Right renal pelvis (tissue), 4 donors: ENCODE measurements at places on chromosomes 12 and 14.

- DNase-seq = no peak
Measured at GRCh38 chr12:59895166-59895775, 299.4 kb downstream of the SLC16A7 start.

DNA sequence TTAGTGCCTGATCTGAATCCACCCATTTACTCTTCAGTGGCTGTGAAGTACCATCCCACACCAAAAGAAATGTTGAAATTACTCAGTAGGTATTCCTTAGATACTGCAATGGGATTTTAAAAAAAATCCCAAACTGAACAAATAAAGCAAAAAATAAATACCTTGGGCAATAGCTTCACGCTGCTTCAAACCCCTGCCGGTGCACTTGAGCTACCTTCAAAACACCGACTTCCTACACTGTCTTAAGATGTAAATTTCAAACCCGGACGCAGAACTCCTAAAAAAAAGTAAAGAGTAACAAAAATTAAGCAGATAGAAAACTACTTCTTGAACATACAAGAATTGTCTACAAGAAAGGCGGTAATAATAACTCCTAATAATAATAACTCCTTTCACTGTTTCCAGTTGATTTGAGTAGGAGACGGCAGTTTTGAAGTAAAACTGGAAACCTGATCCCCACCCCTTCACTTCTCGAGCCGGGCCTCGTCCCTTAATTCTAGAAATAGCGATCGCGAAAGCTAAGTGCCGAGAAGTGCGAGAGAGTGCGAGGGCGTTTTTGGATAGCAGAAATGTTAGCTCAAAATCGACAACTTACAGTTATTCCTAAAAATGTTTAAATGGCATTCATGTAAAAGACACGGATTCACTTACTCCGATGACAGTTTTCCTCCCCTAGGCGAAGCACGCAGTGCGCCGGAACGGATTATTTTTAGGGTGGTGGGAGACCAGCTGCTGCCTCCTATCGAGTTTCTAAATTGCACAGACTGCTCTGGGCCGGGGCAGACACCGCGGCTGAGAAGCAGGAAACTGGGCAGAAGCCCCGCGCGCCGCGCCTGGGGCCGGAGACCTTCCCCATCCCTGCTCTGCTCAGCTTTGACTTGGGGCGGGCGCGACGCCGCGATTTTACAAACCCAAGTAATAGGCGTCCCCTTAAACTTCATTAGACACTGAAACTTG lies at the start of gene ABCC9:
TSS of gene ABCC9 (minus strand) at position 878 of the 957 bp plus-strand sequence. CDS start 4,752 bp downstream, outside the sequence.
- DNase-seq = peak; percentile 60

DNA sequence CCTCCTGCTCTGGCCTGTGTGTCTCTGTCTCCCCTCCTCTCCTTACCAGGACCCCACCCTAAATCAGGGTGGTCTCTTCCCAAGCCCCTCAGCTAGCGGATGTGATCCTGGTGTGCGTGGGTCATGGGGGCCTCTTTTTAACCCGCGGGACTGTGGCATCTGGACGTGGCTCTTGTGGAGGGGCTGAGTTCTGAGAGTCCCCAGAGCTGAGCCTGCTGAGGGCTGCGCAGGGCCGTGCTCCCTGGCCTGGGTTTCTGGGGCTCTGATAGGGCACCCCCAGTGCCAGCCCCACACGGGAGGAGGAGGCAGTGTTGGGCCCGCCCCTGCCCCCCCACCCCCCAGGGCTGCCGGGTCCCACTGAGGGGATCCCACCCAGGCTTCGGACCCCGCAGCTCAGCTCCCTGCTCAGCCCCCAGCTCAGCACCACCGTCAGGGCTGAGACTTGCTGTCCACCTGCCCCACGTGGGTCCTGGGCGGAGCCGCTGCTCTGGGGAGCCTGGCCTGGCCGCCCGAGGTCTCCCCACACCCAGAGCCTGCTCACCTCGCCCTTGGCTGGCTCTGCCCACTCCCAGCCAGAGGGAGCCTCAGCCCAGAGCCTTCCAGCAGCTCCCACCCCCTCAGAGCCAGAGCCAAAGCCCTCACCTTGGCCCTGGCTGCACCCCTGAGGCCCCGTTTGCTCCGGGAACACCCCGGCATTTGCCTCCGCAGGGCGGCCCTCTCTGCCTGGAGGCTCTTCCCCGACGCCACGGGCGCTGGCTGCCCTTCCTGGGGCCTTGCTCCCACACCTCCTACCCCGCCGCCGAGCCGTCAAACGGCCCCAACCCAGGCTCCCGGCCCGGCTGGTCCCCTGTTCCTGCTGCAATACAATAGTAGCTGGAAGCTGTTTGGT lies 31.5 kb downstream of the NOC4L start:
- no peak for DNase-seq

- DNase-seq = no peak
Measured at GRCh38 chr12:20625531-20625930, 69.6 kb upstream of the SLCO1C1 start.

DNA sequence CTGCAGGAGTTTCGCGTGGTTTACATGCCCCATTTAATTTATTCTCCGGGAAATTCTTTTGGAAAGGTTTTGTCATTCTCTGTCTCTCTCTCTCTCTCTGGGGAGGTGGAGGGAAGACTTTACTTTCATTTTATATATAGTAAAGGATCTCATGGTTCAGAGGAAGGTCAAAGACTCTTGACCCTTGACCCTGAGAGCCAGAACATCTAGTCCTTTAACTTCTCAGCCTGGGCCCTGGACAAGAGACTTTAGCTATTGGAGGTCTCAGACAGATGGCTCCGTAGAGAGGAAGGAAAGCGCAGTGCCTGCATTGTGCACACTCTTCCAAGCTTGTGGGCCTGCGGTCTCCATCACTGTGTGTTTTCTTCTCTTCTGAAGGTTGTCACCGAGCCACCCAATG lies 43.7 kb downstream of the CCDC92 start:
- no peak for DNase-seq

GRCh38 chr14:103854017-103854808 lies 6.8 kb upstream of the PPP1R13B start:
- no peak for DNase-seq

GRCh38 chr12:98513379-98514322 lies 1.7 kb upstream of the TMPO start:
- DNase-seq = no peak

DNA sequence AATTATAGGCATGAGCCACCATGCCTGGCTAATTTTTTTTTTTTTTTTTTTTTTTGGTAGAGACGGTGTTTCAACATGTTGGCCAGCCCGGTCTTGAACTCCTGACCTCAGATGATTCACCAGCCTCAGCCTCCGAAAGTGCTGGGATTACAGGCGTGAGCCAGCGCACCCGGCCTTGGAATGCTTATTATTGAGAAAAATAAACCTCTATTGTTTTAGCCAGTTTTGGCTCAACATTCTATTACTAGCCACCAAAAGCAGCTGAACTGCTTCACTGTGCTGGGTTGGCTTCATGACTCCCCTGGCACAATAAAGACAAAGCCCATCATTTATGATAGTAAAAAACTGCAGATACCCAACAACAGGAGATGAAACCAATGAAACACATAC lies 93.5 kb upstream of the CEP83 start:
- DNase-seq = no peak

DNA sequence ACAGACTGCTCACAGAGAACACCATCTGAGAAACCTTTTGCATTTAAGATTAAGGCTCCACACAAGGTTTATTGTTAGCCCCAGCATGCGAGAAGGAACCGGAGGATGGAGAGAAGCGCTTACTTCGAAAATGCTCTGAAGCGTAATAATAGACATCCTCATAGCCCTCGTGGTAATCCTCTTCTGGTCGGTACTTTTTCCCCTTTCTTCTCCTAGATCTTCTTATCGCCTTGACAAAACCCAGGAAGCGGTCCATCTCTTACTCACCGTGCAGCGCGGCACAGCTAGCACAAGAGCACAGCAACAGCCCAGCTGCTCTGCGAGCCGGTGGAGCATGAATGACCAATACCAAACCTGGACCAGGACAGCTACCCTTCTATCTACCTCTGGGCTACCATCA lies 125.1 kb upstream of the GRIP1 start:
- DNase-seq = no peak

- no peak for DNase-seq
Measured at GRCh38 chr14:94172545-94172944, 1.6 kb upstream of the PPP4R4 start.

- no peak for DNase-seq
Measured at GRCh38 chr14:77988096-77988870, 181.9 kb upstream of the NRXN3 start.

DNA sequence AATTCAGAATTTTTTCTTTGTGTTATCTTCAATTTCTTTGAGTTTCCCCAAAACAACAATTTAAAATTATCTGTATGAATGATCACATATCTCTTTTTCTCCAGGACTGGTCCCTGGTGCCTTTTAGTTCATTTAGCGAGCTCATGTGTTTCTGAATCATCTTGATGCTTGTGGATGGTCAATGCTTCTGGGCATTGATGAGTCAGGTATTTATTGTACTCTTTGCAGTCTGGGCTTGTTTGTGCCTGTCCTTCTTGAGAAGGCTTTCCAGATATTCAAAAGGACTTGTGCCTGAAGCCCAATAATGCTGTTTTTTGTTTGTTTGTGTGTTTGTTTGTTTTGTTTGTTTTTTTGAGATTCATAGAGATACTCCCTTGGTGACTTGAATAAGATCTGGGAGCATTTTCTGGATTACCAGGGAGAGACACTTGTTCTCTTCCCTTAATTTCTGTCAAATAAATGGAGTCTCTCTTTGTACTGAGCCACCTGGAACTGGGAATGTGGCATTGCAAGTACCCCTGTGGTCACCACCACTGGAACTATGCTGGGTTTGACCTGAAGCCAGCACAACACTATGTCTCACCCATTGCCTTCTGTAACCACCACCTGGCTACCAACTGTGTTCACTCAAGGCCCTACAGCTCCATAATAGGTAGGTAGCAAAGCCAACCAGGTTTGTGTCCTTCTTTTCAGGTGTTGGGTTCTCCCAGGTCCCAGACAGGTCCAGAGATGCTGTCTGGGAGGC lies 56.3 kb downstream of the SLC6A15 start:
- DNase-seq = no peak

DNA sequence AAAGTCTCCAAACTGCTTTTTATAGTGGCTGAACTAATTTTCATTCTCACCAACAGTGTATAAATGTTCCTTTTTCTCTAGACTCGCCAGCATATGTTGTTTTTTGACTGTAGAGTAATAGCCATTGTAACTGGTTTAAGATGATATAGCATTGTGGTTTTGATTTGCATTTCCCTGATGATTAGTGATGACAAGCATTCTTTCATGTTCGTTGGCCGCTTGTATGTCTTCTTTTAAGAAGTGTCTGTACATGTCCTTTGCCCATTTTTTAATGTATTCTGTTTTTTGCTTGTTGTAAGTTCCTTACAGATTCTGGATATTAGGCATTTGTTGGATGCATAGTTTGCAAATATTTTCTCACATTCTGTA lies 404.9 kb downstream of the FLRT2 start:
- DNase-seq = no peak

DNA sequence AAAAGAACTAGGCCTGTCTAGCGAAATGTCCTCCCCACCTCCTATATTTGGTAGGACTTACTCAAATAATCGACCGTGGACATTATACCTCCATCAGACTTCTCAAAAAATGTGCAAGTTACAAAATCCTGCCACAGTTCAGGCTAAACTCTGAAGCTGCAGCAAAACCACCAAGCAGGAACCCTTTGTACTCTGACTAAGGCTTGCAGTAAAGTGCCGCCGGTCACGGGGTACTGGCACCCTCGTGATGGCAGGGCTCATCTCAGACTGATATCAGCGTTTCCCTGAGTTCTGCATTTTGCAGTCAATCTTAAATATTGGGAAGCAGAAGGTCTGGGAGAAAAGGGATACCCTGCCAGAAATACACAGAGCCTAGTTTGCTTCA lies 17.1 kb downstream of the SLC11A2 start:
- DNase-seq = no peak

DNA sequence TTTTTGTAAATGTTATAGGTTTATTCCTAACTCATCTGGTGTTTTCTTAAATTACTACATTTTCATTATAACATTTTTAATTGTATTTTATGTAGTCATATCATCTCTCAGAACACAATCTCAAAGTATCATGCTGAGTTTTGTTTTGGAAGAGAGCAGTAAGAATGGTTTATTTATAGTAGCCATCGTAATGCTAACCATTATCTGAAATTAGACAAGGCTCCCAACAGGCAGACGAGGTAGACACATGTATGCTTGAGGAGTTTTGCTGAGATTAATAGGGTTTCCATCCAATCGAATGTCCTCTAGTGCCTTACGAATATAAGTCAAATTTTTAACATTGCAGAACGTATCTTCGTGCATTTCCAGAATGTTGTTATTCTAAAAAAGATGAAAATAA lies 9.0 kb upstream of the CCER1 start:
- no peak for DNase-seq
